ENCODE measurements at places on chromosomes 5 and 9.
A peak's percentile ranks its signal among the peaks of the same experiment; 100 is the strongest.

GRCh38 chr5:33933723-33934169 lies 2.4 kb upstream of the RXFP3 start:
- H3K4me3 ChIP-seq, result no peak overlapping the region
- DNase-seq, result no peak
- peaks cover 8% of the 10 kb centered on the region for H3K27me3 ChIP-seq
- H3K4me1 ChIP-seq, result peaks cover 5% of the 10 kb centered on the region

GRCh38 chr9:32384002-32384363 lies 460 bp upstream of the ACO1 start:
- DNase-seq, result no peak
- peak overlapping the region; percentile 82 for H3K27ac ChIP-seq
- H3K36me3 ChIP-seq, result peaks cover 2% of the 10 kb centered on the region
- H3K4me3 ChIP-seq, result peak overlapping the region; percentile 72
- H3K27me3 ChIP-seq, result peaks cover 9% of the 10 kb centered on the region

DNA sequence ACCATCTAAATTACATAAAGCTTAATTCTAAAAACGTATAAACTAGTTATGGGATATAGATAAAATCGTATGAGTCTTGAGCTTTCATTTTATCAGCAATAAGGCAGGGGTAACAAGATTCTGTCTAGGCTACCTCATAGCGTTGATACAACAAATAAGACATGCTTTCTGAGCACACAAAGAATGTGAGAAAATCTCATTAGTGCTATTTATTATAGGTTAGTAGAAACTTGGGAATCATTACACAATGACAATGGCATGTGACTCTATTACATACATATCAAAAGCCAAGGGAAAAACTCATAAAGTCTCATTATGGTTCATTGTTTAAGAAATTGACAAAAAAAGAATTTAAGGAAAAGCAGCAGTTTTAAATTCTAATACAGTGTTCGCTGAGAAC lies 448.6 kb downstream of the PLK2 start:
- no peak overlapping the region for H3K27ac ChIP-seq
- H3K4me1 ChIP-seq, result no peaks in the 10 kb centered on the region
- H3K27me3 ChIP-seq, result no peaks in the 10 kb centered on the region
- DNase-seq, result no peak

DNA sequence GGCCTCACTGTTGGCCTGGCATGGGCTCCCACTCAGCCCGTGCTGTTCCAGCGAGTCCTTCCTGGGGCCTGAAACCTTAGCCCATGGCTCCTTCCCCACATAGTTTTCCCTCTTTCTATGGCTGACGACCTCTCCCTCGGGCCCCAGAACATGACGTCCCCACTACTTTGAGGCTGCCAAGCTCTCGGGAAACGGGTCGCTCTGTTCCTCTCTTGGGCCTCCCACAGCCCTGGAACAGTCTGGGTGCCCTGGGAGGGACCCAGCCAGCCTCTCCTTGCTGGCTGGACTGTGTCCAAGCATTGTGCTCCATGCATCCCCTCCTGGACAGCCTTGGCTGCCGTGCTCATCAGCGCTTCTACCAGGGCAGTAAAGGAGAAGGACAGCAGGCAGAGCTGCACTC lies 118.3 kb downstream of the SYK start:
- no peaks in the 10 kb centered on the region for H3K27me3 ChIP-seq
- H3K4me3 ChIP-seq, result no peak overlapping the region
- H3K27ac ChIP-seq, result peak overlapping the region; percentile 76
- H3K4me1 ChIP-seq, result peaks cover 38% of the 10 kb centered on the region
- DNase-seq, result no peak

DNA sequence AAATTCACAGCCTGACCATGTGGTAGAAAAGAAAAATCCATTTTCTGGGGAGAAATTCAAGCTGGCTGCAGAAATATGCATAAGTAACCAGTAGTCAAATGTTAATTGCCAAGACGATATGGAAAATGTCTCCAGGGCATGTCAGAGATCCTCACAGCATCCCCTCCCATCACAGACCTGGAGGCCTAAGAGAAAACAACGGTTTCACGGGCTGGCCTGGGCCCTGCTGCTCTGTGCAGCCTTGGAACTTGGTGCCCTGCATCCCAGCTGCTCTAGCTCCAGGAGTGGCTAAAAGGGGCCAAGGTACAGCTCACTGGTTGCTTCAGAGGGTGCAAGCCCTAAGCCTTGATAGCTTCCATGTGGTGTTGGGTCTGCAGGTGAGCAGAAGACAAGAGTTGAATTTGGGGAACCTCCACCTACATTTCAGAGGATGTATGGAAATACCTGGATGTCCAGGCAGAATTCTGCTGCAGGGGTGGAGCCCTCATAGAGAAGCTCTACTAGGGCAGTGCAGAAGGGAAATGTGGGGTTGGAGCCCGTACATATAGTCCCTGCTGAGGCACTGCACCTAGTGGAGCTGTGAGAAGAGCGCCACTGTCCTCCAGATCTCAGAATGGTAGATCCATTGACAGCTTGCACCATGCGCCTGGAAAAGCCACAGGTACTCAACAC lies 49.7 kb downstream of the PTBP3 start:
- peaks cover 17% of the 10 kb centered on the region for H3K36me3 ChIP-seq
- H3K27ac ChIP-seq, result no peak overlapping the region
- peaks cover 49% of the 10 kb centered on the region for H3K4me1 ChIP-seq
- no peak for DNase-seq
- H3K4me3 ChIP-seq, result no peak overlapping the region

GRCh38 chr9:130845901-130846481 lies 10.9 kb downstream of the ABL1 start:
- peak overlapping the region; percentile 61 for H3K4me3 ChIP-seq
- H3K4me1 ChIP-seq, result peaks cover 81% of the 10 kb centered on the region
- no peaks in the 10 kb centered on the region for H3K36me3 ChIP-seq
- DNase-seq, result no peak
- H3K27ac ChIP-seq, result peak overlapping the region; percentile 97
- no peaks in the 10 kb centered on the region for H3K27me3 ChIP-seq

DNA sequence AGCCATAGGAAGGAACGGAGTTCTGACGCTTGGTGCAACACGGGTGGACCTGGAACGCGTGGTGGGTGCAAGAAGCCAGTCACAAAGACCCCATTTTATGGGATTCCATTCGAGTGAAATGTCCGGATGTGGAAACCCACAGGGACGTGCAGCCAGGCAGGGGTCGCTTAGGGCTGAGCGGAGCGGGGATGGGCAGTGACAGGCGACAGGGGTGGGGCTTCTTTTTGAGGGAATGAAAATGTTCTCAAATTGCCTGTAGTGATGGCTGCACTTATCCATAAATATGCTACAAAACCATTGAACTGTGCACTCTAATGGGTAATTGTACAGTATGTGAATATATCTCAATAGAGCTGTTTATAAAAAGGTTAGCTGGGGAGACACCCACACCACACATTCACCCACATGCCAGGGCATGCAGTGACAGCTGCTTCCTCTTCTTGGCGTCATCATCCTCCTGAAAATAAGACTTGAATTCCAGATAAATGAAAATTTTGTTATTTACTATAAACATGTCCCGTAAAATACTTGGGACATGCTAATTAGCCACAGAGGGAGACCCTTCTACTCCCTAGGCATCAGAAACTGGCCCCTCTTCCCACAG lies 71.3 kb upstream of the OLFM1 start:
- no peak overlapping the region for H3K4me3 ChIP-seq
- no peaks in the 10 kb centered on the region for H3K4me1 ChIP-seq
- H3K27ac ChIP-seq, result no peak overlapping the region
- no peak for DNase-seq

GRCh38 chr9:124300312-124300711 lies 42.6 kb downstream of the NEK6 start:
- peaks cover 56% of the 10 kb centered on the region for H3K4me1 ChIP-seq
- H3K36me3 ChIP-seq, result peaks cover 9% of the 10 kb centered on the region
- no peak overlapping the region for H3K4me3 ChIP-seq
- H3K27me3 ChIP-seq, result no peaks in the 10 kb centered on the region
- H3K27ac ChIP-seq, result peak overlapping the region; percentile 73
- DNase-seq, result no peak

DNA sequence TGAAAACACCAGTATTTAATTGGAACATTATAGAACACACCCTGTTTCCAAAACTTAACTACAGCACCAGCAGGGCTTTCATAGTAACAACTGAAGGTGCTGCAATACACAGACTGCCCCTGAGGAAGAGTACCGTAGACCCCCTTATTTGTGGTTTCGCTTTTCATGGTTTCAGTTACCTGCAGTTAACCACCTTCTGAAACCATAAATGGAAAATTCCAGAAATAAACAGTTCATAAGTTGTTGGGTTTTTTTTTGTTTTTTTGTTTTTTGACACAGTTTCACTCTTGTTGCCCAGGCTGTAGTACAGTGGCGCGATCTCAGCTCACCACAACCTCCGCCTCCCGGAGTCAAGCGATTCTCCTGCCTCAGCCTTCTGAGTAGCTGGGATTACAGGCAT lies 9.5 kb upstream of the GLDC start:
- H3K4me1 ChIP-seq, result no peaks in the 10 kb centered on the region
- H3K27ac ChIP-seq, result no peak overlapping the region
- no peak for DNase-seq
- H3K27me3 ChIP-seq, result peaks cover 19% of the 10 kb centered on the region

DNA sequence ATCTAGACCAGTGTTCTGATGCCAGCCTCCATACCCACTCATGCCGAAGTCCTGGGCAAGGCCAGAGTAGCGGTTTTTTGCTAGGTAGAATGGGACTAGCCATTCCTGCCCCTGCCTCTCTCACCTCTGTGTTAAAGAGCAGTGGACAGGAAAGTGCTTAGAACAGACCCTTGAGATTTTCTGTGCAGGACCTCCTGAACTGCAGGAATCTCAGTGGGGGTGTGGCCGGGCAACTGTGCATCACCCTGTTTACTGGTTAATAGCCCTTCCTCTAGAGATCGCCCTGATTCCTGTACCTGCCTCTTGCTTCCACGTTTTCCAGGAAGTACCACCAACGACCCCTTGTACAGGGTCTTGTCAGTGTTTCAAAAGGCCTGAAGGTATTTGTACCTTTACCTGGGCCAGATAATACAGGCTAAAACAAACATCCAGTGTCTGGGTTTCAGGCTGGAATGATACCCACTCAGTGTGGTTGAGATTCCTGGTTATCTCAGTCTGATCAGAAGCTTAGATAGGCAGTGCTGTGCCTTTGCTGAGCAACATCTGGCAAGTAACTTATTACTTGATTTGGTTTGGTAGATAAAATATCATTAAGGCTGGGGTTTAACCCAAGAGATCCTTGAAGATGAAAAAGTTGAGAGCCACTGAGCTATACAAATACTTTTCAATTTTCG lies 65.9 kb downstream of the RGS3 start:
- DNase-seq, result no peak
- H3K36me3 ChIP-seq, result no peaks in the 10 kb centered on the region
- no peaks in the 10 kb centered on the region for H3K27me3 ChIP-seq
- peaks cover 25% of the 10 kb centered on the region for H3K4me1 ChIP-seq
- H3K27ac ChIP-seq, result no peak overlapping the region
- H3K4me3 ChIP-seq, result no peak overlapping the region

- no peaks in the 10 kb centered on the region for H3K36me3 ChIP-seq
- no peaks in the 10 kb centered on the region for H3K27me3 ChIP-seq
- H3K4me1 ChIP-seq, result peaks cover 33% of the 10 kb centered on the region
- peak overlapping the region; percentile 0 for H3K27ac ChIP-seq
- H3K4me3 ChIP-seq, result no peak overlapping the region
- no peak for DNase-seq
Observed at GRCh38 chr5:72951671-72952468, 4.0 kb upstream of the FCHO2 start.

GRCh38 chr5:343461-344401 lies 22.2 kb downstream of the AHRR start:
- peak overlapping the region; percentile 71 for H3K4me3 ChIP-seq
- no peaks in the 10 kb centered on the region for H3K27me3 ChIP-seq
- peaks cover 6% of the 10 kb centered on the region for H3K36me3 ChIP-seq
- DNase-seq, result no peak

- H3K36me3 ChIP-seq, result peaks cover 1% of the 10 kb centered on the region
- peaks cover 3% of the 10 kb centered on the region for H3K4me1 ChIP-seq
- H3K27me3 ChIP-seq, result no peaks in the 10 kb centered on the region
- no peak overlapping the region for H3K4me3 ChIP-seq
- no peak for DNase-seq
- H3K27ac ChIP-seq, result no peak overlapping the region
Observed at GRCh38 chr5:118397236-118397635, 591.1 kb downstream of the DTWD2 start.

DNA sequence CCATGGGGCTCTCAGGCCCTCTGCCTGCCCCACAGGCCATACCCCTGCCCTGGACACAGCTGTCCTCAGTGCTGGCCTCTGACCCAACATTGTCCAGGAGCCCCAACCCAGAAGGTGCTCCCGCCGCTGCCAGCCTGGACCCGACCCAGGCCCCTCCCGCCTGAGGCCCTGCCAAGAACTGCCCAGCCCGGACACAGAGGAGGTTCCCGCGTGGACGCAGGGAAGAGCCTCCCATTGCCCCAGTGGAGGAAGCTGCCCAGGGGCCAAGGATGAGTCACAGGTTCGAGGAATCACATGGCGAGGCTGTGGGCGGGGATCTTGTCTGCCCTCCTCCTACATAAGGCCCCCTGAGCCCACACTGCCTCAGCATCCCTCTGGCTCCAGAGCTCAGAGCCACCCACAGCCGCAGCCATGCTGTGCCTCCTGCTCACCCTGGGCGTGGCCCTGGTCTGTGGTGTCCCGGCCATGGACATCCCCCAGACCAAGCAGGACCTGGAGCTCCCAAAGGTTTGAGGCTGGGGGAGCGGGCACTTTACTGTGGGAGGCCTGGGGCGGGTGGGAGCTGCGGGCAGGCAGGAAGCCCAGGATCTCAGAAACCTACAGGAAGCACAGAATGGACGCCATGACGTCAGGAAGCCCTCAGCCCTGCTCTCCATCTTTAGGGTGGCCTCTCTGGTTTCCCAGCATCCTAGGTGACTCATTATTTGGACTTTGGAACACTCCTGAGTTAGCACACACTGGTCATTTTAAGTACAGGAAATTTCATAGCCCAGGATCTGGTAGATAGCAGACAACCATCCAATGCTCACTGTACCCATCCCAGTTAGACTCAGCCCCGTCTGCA lies at the start of gene PAEP:
TSS of gene PAEP (plus strand) at position 366 of the 844 bp plus-strand sequence.
- H3K27ac ChIP-seq, result no peak within 1 kb of the TSS
- peaks cover 19% of the 10 kb centered on the region for H3K27me3 ChIP-seq
- no peak within 1 kb of the TSS for H3K4me3 ChIP-seq
- H3K4me1 ChIP-seq, result no peaks in the 10 kb centered on the region

GRCh38 chr9:138049779-138050471 lies 172.3 kb downstream of the CACNA1B start:
- no peaks in the 10 kb centered on the region for H3K36me3 ChIP-seq
- H3K4me3 ChIP-seq, result no peak overlapping the region
- H3K4me1 ChIP-seq, result peaks cover 8% of the 10 kb centered on the region
- no peak overlapping the region for H3K27ac ChIP-seq
- no peaks in the 10 kb centered on the region for H3K27me3 ChIP-seq

DNA sequence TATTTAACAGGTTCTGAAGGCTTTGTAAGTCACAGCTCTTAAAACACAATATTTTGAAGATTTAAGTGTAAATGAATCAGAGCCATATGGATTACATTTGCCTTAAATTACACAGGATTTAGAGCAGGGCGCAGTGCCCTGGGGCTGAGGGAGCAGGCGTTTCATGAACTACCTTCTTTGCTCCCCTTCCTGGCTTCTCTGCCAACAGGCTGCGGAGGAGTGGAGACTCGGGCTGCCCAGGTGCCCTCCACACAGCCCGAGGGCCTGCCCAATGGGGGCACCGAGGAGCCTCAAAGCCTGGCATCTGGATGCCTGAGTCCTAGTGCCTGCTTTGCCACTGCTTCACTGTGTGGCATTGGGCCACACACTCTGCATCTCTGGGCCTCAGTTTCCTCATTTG lies 90.6 kb upstream of the HAND1 start:
- H3K4me1 ChIP-seq, result no peaks in the 10 kb centered on the region
- no peak overlapping the region for H3K4me3 ChIP-seq
- H3K36me3 ChIP-seq, result no peaks in the 10 kb centered on the region
- H3K27ac ChIP-seq, result no peak overlapping the region
